Activated CD8-positive, alpha-beta T cell treated with anti-CD3 and anti-CD28 coated beads for 36 hours (primary cell): ENCODE measurements at places on chromosomes 5 and 9.

DNA sequence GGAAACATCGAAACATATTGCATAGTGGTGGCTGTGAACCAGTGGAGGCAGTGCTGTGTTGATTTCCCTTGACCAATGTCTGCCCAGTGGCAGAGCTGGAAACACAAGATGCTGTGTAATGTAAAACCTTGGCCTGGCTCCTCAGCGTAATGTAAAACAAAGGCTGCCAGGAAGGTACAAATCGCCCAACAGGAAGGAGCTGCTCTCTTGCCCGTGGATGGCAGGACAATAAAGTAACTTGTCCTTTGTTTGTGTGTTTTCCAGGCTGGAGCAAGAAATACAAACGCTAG, 143.4 kb downstream of the PALM2AKAP2 start:
- no peak for DNase-seq

- no peak for DNase-seq
Measured at GRCh38 chr5:14145435-14146334, 2.5 kb downstream of the TRIO start.

DNA sequence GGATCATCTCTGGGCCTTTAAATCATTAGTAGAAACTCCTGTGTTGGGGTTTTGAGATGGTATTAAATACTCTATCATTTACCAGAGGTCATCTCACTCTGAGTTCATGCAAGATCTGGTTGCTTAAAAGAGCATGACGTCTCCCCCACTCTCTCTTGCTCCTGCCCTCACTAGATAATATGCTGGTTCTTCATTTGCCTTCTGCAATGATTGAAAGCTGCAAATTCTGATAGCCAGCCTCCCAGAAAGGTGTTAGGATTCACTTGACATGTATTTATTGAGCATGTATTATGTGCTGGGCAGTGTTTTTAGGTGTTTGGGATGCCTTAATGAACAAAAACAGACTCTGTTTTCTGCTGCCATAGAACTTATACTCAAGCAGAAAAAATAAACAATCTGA, 41.2 kb downstream of the EGFLAM start:
- DNase-seq: no peak

DNA sequence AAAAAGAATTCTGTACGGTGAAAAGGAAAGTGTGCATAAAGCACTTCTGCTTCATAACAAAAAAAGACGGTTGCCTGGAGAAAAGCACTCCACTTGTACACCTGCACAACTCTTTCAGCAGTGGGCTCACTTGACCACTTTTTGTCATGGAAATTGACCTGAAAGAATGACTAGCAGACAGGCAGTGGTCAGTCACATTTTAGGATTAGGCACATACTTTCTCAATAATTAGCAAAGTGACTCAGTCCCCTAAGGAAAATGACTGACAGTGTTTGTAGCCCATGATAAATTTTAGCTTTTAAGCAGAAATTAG, 169.3 kb downstream of the FANCC start:
- DNase-seq: no peak

DNA sequence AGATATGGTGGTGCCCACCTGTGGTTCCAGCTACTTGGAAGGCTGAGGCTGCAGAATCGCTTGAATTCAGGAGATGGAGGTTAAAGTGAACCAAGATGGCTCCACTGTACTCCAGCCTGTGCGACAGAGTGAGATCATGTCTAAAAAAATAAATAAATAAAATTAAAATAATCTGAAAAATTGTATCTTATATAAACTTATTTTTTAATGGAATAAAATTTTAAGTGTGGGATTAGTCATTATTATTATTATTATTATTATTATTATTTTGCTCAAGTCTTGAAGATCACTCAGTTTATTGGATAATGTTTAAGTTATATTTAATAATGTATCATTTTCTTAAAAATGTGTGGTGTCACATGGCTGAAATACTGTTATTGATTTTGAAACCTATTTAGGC, 688.0 kb upstream of the COX7C start:
- no peak for DNase-seq

DNA sequence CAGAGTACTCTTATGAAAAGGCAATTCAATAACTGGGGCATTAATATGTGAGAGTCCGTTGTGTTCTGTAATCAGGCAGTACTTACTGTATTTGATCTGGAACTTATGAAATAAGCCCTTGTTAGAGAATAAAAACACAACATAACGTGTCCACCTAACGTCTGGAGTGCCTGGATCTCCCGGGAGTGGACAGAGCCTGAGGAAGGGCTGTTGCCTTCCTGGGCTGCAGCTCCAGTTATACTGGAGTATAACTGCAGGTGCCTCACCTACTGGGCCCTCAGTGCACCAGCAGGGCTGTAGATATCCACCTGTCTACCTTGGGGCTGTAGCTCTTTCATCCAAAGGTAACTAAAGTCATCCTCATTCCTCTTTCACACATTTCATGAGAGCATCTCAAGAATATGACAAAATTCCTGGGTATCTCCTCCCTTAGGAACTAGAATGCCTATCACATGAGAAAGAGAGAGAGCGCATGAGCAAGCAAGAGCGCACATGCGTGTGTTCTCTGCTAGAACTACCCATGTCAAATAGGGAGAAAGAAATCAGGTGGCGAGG, 200.1 kb downstream of the GAPVD1 start:
- DNase-seq: no peak

DNA sequence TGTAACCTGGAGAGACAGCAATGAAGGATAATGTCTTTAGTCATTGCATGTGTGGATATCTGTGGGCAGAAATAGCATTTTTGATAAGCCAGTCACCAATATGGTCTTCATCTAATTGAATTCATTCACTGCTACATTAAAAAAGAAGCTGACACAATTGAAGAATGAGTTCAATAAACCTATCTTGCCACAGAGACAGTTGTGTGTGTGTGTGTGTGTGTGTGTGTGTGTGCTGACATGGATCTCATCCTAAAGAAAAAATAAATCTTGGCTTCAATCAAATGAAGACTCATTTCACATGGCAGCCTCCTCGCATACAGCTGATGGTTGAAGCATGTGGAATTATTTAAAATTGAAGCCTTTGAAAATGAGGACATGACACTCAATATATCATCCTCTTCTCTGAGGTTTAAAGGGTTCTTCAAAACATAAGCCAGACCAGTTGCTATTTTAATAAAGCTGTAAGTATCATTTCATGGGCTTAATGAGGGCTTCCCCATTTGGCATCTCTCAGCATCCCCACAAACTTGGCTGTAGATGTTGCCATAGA, 118.5 kb upstream of the PTPN3 start:
- DNase-seq: no peak

- no peak for DNase-seq
Measured at GRCh38 chr5:91145333-91145620, 237.8 kb downstream of the ARRDC3 start.

- no peak for DNase-seq
Measured at GRCh38 chr9:5364294-5365024, 24.8 kb upstream of the RLN1 start.

DNA sequence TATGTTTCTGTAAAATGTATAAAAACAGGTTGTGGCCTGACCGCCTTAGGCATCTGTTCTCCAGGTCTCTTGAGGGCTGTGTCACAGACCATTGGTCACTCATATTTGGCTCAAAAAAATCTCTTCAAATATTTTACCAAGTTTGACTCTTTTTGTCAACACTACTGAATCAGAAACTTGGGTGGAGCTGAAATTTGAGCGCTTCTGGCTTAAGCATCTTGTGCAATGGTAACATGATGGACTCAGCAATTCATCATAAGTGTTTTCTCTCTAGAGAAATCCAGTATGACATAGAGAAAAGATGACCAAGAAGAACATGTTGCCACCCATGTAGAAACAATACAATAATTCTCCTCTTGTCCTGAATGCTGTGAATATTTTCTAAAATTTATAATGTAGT, 387.9 kb downstream of the MAT2B start:
- DNase-seq: no peak

DNA sequence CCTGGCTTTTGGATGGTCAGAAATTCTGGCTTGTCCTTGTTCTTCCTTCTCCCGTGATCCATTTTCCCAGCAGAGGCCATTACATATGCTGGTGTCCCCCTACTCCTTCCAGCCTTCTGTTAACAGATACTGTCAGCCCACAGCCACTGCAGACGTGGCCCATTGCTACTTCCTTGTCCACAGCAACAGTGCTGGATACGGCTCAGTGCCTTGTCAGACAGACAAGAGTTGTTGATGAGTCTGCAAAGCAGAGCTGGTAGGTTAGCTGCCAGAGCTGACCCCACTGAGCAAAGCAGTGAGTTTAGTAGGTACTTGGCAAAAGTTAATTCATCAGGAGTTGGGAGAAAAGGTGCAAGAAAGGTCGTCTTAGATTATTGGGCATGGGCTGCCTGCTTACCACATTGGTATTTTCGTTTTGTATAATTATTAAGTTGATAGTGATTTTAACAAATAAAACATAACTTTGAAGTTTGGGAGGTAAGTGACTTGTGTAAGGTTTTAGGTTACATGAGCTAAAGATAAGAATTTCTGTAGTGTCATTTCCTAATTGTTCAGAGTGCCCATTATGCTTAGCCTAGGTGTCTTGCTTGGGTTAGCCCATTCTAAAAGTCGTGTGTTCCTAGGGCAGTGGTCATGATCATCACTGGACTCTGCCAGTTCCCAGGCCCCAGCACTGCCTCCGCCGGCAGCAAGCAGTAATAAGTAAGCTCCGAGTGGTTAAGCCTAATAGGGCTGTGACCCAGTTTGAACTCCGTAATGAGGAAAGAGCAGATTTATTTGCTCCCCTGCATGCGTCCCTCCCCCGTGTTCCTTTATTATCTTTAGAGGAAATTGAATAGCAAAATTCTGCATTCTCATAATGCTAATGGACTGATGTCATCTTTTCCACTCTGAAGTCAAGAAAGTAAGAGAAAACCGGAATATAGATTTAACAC, 292.0 kb downstream of the FANCC start:
- DNase-seq: no peak

DNA sequence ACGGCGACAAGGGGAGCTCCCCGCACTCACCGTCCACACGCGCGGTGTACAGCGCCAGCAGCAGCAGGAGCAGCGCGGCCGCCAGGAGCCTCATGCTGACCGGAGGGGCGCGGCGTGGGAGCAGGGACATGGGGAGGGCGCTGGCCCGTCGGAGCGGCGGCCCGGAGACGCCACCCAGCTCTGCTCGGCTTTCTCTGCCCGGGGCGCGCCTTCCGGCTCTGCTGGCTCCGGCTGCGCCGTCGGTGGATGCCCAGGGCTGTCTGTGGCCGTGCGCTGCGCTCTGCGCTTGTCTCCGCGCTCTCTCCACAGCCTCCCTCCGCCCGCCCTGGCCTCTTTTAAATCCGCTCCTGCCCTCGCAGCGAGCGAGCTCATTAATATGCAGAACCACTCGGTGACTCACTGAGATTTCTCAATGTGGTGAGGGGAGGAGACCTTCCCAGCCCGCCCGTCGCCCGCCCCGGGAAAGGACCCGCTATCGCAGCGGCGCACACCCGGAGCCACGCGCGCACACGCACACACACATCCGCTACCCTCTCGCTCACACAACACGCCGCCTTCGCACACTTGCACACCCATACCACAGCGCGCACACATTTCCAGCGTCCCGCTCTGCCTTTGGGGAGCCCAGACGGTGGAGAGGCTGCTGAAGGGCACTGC, at the start of gene CXCL14:
CXCL14 (minus strand) TSS at position 307 of the 657 bp plus-strand sequence; CDS start at position 94, 213 bp downstream.
- DNase-seq: peak; percentile 53

DNA sequence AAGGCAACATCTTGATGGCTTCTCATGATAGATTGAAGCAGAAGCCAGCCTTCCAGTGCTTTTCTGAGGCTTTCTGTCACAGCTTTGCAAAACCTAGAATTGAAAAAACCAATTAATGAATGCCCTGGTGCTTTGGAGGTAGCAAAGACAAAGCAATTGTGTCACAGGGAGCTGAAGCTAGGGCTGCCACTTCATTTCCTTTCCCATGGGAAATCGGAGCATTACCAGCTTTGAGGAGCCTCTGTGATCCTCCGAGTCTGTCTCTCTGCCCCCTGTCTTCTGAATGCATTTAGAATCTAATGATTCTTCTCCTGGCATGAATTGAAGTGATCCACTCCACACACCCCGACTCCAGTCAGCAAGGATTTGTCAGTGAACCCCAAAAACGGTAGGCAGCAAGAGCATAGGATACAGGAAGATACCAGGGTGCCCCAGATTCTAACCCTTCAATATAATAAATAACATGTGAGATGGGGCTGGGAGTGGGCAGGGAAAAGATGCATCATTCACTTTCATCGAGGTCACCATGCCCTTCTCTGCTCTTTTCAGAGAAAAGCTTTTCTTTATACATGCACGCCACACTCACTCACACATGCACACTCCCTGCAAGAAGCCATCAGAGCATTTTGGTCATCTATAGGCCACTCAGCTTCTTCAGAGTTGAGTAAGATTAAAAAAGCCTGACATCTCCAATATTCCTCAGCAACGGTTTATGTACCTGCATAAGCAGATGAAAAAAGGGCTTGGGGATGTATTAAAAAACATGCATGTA, 247.7 kb upstream of the ZNF462 start:
- DNase-seq: no peak

- no peak for DNase-seq
Measured at GRCh38 chr5:126384985-126385384, 38.2 kb upstream of the GRAMD2B start.

DNA sequence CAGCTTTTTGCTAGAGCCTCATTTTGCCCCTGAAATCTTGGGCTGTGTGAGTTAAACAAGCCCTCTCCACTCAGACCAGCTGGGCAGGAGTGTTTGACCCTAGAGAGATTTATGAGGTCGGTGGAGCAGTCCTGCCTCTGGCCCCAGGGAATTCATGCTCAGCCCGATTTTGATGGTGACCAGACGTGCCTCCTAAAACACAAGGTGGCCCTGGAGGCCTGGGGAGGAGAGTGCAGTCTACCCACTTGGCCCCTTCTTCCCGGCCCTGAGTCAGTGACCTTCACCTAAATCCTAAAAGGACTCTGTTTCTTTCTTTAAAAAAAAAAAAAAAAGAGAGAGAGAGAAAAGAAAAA, 86.6 kb upstream of the SAP30L start:
- DNase-seq: no peak
